ENCODE measurements at places on chromosomes 7 and 10.

- DNase-seq = no peak
These were observed 242.6 kb downstream of the MAD1L1 start for GRCh38 chr7:1990001-1990670.

DNA sequence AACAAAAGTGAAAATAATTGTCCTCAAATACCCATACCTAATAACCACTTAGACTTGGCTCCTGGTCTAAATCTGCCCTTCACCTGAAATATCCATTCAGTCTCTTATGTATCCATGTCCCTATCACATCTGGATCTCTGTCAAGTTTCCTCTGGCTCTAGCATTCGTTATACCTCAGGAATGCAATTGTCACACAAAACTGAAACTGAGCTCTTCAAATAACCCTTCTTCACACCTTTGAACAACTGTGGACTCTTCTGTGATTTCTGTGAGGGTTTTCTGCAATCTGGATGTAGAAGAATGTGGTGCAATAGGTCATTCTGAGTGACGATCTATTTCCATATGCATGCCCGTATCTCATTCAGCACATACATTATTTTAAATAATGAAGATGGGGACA is 53.5 kb upstream of the FGL2 start:
- DNase-seq = no peak

GRCh38 chr10:121698336-121698735 is 100.1 kb upstream of the FGFR2 start:
- DNase-seq = no peak

DNA sequence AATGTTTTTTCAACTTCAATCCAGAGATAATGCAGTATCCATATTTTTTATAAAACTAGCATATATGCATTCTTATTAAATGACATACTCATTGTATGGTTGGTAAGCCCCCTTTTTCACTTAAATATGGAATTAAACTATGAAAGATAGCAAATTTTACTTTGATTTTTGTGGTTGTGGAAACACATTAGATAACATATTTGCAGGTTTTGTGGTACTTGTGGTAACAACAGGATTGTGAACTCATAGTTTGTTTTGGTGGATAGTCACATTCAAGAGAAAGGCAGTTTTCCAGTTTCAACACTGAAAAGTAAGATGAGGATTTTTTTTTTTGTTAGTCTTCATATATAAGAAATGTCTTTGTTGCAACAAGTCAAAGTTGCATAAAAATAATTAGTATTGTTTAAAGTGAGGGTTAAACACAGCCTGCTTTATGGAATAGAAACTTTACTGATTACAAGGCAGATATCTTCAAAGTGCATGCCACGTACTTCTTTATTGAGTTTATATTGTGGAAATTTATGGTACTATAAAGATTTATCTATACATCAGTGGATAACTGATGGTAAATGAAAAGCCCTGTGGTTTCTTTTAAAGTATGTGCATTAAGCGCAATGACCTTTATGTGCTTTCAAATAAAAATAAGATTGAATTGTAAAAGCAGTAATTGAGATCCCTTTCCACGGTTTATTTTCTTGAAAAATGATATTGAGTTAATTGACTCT is 39.7 kb upstream of the SEMA3D start:
- no peak for DNase-seq

GRCh38 chr10:133164816-133165555 is 5.0 kb downstream of the KNDC1 start:
- DNase-seq = no peak

Measured in COR-L47 (cell line).